ENCODE measurements at places on chromosomes 13 and 19.

- DNase-seq: no peak
Measured at GRCh38 chr13:30685320-30685859, 50.0 kb upstream of the ALOX5AP start.

- no peak for DNase-seq
Measured at GRCh38 chr13:39501702-39502324, 101.2 kb downstream of the LHFPL6 start.

- DNase-seq: no peak
Measured at GRCh38 chr19:6270076-6270745, 9.6 kb downstream of the MLLT1 start.

DNA sequence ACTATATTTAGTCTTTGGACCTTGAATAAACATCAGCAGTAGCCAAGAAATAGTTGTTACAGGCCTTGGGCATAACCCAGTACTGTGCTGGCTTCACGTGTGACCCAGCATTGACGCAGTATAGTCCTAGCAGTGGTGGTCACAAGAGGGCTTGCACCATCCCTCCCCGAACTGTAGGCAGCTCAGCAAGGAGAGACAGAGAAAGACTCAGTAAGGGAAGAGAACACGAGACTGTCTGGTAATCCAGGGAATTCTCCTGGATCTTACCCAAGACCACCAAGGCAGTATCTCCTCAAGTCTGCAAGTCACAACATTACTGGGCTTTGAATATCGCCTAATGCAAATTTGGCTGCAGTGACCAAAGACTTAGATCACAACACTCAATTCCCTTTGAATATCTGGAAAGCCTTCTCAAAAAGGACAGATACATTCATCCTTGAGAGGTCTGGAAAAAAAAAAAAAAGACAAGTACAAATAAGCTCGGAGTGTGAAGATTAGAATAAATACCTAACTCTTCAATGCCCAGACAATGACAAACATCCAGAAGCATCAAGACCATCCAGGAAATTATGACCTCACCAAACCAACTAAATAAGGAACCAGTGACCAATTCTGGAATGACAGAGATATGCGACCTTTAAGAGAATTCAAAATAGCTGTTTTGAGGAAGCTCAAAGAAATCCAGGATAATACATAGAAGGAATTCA, 39.7 kb downstream of the CAB39L start:
- no peak for DNase-seq

- DNase-seq: no peak
Measured at GRCh38 chr19:2542341-2543069, 66.6 kb downstream of the GADD45B start.
